Small intestine (tissue), 16 donors: ENCODE measurements at places on chromosomes 11 and 22. TPM values are rescaled to one million over a fixed set of nuclear protein-coding genes. Genes with fewer than 3 reads are reported as not detected.

ZNF70 gene
- polyA plus RNA-seq: 0.98 TPM

SRRD gene
- polyA plus RNA-seq: 17.6 TPM

DNA sequence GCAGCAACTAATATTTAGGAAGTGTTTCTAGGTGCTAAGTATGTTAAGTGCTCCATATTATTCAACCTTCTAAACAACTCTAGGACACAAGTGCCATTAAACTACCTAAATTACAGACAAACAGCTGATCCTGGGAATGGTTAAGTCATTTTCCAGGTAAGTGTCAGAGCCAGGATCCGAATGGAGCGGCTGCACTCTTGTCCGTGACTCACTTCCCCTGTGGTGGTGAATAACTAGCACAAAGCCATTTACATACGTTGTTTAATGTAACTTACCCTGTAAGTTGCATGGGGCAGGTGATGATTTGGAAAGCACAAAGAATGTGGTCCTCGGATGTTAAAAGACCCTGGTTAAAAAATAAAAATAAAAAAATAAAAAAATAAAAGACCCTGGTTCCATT is 8.8 kb upstream of the PRG2 start:
- no peak for DNase-seq

- peak; percentile 96 for DNase-seq
These were observed 22.1 kb downstream of the RIBC2 start for GRCh38 chr22:45435544-45436139.

DNA sequence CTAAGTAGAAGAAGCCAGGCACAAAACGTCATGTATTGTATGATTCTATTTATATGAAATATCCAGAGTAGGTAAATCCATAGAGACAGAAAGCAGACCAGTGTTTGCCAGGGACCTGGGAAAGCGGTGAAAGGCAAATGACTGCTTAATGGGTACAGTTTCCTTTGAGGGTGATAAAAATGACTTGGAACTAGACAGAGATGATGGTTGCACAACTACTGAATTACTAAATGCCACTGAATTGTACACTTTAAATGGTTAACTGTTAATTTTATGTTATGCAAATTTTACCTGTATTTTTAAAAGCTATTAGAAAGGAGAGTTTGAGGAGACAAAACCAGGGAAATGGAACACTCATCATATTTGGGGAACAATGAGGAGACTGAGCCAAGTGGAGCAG is 61.8 kb upstream of the USP47 start:
- DNase-seq: no peak

DNA sequence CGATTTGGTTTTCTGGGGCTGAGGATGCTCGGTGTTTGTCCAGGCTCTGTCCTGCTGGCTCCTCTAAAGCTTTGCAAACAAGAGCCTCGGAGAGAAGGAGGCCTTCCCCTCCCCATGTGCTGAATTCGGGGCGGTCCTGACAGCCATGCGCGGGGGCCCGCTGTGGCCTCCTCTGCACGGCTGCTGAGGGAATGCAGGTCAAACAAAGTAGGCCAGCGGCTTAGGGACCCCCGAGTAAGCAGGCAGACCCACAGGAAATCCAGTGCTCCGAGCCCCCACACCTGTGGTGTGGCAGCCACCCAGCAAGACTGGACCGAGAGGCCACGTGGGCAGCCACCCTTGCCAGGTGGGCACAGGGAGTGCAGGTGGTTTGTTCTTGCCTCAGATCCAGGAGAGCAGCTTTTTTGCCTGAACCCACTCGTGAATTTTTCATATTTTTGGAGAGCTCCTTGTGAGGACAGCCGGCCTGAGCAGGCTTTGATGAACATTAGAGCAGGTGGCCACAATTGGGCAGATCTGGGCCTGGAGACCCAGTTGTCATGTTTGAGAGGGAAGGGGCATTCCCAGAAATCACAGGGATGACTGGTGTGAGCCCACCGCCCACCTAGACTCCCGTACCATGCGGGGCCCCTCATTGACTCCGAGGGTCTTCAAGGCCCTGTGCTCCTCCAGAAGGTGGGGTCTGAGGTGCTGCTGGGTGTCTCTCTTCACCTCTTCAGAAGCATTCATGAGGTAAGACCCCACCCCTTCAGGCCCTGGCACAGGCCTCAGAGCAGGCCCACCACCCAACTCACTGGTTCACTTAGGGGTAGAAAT is 43.0 kb upstream of the KCNQ1OT1 start:
- no peak for DNase-seq
